ENCODE measurements at places on chromosomes 1 and 21.

GRCh38 chr1:26047278-26047874, 1.5 kb upstream of the SLC30A2 start:
- no peak for DNase-seq

DNA sequence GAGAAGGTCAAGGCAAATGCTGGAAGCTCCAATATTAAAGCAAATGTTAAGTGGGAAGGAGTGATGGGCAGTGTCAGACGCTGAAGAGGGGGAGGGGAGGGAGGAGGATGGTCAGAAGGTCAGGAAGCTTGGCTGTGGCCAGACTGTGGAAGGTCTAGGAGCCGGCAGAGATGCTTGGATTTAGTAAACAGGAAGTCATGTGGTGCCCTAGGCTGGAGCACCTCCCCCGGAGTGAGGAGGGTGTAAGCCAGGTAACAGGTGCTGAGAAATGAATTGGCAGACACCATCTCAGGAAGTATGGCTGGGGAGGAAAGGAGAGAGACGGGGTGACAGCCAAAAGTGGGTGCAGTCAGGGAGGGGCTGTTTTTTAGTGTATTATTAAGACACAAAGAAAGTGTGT, 17.7 kb downstream of the CSMD2 start:
- DNase-seq = no peak

- DNase-seq = peak; percentile 47
Measured at GRCh38 chr1:221696027-221696426, 45.9 kb downstream of the DUSP10 start.

DNA sequence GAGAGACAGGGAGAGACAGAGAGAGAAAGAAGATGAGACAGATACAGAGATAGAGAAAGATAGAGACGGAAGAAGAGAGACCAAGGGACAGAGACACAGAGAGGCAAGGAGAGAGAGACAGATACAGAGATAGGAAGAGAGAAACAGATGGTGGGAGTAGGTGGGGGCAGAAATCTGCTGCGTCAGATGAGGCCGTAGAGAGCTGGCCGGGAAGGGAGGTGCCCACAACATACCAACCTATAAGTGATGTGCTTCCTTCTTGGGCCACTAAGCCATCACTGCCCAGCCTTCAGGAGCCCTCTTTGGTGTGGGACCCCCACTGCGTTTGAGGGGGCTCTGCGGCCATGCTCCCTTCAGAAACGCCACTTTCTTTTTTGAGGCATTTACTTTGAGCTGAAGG, 307.6 kb upstream of the VAMP3 start:
- DNase-seq = no peak

GRCh38 chr1:1085171-1085841, 11.2 kb upstream of the RNF223 start:
- DNase-seq = no peak

DNA sequence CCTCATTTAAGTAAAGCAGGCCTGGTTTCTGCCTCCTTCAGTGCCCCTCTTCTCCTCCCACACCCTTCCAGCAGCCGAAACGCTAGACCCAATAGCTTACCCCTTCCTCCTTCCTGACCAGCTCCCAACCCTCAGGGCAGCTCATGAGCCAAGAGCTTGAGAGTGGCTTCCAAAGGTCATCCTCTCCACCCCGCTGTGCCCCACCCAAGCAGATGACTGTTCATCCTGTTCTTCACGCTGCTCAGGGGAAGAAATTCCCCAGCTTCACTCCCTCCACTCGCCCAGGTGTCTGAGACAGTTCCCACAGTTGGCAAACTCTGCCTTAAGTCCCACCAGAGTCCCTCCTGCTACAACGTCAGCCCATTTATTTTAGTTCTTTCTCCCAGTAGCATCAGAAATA, 23.4 kb downstream of the ARHGEF19 start:
- DNase-seq = peak; percentile 86

DNA sequence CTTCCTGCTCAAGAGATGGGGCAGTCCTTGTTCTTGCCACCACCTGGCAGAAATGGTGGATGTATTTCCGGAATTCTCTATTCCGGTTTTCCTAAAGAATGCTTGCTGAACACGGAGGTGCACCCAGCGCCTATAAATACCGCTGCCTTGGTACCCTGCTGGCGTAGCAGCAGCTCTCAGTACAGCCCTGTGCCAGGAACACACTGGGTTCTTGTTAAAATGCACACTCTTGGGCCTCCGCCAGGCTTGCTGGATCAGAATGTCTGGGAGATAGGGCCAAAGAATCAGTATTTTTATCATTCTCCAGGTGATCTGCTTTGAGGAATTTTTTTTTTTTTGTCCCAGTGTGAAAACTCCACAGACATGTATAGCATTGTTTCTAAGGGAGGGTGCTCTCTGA, 54.2 kb downstream of the IGSF5 start:
- no peak for DNase-seq

- no peak for DNase-seq
Measured at GRCh38 chr1:87928623-87929022, 599.9 kb downstream of the LMO4 start.

GRCh38 chr1:7954683-7955082, 6.8 kb upstream of the PARK7 start:
- no peak for DNase-seq

GRCh38 chr1:56645677-56646305, 677 bp downstream of the PRKAA2 start:
- no peak for DNase-seq

Measured in bronchial epithelial cell (primary cell).